ENCODE measurements at places on chromosomes 3 and 15. TPM values are rescaled to one million over a fixed set of nuclear protein-coding genes. Genes with fewer than 3 reads are reported as not detected.

Gene FBXL2
- 23.6 TPM for total RNA-seq

Gene FBXO40
- not detected for total RNA-seq

Gene CDHR4
- not detected for total RNA-seq

DNA sequence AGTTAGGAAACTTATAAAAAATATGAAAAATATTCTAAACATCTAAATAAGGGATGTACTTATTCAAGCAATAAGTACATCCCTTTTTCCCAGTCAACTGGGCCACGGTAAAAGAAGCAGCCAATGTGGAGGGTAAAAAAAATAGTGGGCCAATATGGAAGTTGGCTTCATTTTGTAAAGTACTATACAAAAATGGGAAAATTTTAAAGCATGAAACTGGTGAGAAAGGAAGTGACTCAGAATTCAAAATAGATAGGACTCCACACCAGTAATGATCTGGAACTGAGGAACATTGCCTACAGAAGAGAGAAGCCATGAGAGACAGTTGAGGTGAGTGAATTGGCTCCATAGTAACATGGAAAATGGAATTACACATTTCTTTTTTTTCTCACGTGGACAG lies 108.9 kb downstream of the FNDC3B start:
- no peak for DNase-seq

- DNase-seq: no peak
These were observed 166.2 kb upstream of the VEPH1 start for GRCh38 chr3:157669416-157669815.

DNA sequence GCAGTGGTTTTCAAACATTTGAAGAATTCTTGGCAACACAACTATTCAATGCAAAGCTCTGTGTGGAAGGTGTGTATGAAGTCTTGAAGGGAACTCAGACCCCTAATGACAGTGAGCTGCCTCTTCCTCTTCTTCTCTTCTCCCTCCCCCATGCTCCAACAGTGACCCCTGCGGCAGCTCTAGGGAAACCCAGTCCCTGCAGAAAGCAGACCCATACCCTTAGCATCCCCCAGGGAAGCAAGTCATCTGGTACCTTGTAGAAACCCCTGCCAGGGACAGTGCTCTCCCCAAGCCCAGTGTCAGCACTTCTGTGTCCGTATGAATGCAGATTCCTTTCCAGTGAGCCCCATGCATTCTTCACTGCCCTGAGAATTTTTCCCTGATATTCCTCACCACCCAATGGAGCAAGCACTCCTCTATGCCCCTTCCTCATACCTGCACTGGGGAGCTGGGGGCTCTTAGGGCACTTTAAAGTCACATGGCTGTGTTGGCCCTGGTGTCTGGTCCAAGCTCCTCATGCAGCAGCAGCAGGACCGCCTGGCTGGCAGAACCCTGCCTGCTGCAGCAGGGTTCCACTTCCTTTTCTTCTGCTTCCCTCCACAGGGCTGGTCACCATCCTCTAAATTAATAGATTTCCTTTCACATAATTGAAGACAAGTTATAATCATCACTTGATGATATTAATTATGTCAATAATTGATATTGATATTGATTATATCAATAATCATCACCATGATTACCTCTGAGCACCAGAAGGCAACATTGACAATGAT lies 442.5 kb downstream of the EPHB1 start:
- no peak for DNase-seq

DNA sequence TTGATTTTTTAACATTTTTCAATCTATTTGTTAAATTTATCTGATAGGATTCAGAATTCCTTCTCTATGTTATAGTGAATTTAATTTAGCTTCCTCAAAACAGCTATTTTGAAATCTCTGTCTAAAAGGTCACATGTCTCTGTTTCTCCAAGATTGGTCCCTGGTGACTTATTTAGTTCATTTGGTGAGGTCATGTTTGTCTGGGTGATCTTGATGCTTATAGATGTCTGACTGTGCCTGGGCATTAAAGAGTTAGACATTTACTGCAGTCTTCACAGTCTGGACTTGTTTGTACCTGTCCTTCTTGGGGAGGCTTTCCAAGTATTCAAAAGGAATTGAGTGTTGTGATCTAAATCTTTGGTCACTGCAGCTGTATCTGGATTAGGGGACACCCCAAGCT lies 169.5 kb upstream of the C2CD4B start:
- DNase-seq: no peak

DNA sequence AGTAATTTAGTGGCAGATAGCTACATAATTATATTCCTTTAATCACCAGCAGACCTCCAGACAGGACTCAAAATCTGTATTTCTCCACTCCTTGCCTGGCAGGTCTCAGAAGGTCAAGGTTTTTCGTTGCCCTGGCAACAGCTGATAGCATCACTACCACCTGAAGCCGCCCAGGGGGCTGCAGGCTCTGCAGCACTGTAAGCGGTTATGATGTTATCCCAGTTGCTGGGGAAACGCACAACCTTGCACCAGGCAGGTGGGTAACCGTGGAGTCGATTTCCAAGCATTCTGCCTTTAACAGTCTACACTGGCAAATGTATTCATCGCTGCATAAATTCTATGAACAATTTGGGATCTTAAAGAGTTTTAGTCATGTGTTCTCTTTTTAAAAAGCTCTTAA lies 756.3 kb downstream of the NTRK3 start:
- DNase-seq: no peak

DNA sequence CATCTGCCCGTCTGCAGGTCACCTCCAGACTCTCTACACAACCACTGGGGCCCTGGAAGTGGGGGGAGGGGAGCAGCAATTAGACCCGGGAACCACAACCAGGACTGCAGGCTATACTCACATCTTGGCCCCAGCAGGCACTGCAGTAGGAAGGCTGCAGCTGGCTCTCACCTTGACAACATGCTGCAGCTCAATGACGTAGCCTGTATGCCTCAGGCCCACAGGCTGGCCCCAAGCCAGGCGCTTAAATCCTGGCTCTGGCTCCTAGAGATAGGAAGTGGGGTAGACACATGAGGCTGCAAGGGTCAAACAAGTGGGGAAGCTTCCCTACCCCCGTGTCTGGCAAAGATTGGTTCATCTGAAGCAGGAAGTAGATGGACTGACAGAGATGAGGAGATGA lies 4.6 kb upstream of the QRICH1 start:
- peak; percentile 38 for DNase-seq

GRCh38 chr15:80953953-80954778 lies 35.5 kb downstream of the MESD start:
- DNase-seq: peak; percentile 29

All from osteoblast (primary cell).